Epithelial cell of esophagus (primary cell): ENCODE measurements at places on chromosomes 7 and 10.
A peak's percentile ranks its signal among the peaks of the same experiment; 100 is the strongest.

DNA sequence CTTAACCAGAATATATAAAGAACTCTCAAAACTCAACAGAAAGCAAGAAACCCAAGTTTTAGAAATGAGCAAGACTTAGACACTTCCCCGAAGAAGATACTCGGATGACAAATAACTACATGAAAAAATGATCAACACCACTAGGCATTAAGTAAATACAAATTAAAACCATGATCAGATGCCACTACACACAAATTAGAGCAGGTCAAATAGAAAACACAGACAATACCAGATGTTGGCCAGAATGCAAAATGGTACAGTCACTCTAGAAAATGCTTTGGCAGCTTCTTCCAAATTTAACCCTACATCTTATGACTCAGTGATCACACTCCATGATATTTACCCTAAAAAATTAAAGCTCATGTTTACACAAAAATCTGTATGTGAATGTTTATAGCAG lies 18.4 kb downstream of the TMEM176A start:
- no peak for DNase-seq

DNA sequence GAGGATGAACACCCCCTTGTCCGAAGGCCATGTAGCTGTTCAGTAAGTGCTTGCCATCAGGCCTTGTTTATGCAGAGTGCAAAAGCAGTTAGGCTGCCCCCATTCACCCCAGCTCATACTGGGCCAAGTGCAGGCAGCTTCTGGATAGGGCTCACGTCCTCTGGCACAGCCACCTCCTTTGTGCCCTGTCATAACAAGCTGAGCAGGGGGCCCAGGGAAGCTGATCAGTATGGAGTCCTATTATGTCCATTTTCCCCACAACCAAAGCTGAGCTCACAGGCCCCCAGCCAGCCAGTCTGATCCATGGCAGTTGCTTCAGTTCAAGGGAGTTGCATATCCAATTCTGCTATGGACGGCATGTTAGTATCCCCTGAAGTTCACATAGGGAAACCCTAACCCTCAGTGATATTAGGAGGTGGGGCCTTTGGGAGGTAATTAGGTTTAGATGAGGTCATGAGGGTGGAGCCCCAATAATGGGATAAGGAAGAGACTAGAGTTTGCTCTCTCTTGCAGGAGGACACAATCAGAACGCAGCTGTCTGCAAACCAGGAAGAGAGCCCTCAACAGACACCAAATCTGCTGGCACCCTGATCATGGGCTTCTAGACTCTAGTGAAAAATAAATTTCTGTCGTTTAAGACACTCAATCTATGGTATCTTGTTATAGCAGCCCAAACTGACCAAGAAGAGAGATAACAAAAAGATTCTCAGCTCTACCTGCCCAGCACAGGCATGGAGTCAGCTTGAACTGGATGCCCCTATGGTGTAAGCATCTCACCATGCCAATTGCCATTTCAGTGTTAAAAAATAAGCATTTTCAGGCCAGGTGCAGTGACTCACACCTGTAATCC lies 155.9 kb downstream of the FGFR2 start:
- no peak for DNase-seq

DNA sequence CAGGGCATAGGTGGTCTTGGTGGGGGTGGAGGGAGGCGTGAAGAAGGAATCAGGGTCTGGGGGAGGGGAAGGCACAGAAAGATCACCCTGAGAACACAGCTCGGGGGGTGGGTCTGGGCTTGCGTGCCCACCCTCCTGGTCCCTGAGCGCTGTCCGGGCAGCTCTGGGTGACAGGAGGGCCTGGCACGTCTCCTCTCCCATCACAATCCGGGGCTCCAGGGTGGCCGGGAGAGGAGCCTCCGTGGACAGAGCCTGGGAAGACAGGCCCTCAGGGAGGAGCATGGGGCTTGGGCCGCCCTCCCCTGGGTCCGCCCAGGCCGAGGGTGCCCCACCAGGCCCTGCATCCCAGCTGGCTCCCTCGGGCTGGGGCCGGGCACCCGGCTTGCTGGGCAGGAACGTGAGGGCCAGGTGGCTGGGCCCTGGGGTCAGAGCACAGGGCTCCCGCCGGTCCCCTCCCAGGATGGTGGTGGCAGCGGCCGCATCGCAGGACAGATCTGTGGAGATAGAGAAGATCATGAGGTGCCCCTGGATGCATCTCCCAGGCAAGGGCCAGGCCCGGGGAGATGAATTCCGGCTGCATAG lies 3.1 kb downstream of the NACAD start:
- no peak for DNase-seq

GRCh38 chr7:25032774-25033743 lies 53.1 kb upstream of the OSBPL3 start:
- DNase-seq, result no peak

DNA sequence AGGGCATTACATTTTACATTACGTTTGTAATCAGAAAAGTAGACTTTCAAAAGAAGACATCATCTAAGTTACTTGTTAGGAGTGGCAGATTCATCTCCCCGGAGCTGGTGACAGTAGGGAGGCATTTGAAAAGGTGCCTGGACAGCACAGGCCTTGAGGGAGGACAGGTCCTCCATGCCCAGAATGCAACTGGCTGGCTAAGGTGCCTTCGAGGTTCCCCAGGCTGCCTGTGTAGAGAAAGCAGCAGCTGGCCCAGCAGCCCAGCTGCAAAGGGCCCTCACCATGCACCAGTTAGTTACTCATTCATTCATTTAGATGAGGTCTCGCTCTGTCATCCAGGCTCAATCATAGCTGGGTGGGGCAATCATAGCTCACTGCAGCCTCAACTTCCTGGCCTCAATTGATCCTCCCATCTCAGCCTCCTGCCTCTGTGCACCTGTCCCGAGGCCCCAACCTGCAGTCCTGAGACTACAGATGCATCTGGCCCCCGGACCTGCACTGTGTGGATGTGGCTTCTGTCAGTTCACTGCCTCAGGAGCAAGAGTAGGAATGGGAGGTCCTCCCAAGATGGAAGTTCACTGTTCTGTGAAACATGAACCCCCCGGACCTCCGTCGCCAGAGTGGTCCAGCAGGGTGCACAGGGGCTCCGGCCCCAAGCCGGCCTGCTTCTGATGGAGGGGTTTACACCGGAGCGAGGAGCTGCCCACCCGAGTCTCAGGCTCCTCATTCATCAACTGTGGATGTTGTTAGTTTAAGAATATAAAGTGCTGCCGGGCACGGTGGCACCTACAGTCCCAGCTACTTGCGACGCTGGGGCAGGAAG lies 36.6 kb downstream of the PRKAG2 start:
- no peak for DNase-seq

GRCh38 chr7:151597541-151598444 lies 78.1 kb upstream of the RHEB start:
- peak; percentile 73 for DNase-seq

GRCh38 chr10:69481305-69481704 lies 30.0 kb downstream of the TSPAN15 start:
- DNase-seq, result no peak

GRCh38 chr10:98445200-98445812 lies 1.4 kb downstream of the HPS1 start:
- no peak for DNase-seq

GRCh38 chr7:42494736-42495135 lies 257.7 kb upstream of the GLI3 start:
- peak; percentile 94 for DNase-seq

- DNase-seq, result no peak
Measured at GRCh38 chr10:26714415-26715136, 17.1 kb downstream of the PDSS1 start.

DNA sequence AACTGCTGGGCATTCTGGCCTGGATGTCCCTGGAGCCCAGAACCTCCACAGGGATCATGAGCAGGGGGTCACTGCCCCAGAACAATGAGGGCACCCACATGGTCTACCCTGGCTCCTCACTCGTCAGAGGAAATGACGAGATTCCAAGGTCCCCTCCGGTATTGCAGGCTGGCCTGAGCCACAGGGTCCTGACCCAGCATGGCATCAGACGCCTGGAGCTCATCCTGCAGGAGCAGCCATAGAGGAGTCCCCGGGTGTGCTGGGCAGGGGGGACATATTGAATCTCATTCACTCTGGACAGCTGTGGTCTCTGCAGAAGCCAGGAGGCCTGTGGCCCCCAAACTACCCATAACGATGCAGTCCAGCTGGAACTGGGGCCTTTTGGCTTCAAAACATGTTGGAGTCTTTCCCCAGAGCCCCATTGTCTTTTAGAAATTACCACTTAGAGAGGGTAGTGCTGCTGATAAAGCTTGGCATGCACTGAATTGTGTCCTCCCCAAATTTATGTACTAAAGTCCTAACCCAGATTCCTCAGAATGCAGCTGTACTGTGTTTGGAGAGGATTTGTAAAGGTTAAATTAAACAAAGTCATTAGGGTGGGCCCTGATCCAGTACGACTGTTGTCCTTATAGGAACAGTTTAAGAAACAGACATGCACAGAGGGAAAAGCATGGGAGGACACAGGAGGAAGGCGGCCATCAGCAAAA lies 27.7 kb downstream of the ANXA8 start:
- no peak for DNase-seq

DNA sequence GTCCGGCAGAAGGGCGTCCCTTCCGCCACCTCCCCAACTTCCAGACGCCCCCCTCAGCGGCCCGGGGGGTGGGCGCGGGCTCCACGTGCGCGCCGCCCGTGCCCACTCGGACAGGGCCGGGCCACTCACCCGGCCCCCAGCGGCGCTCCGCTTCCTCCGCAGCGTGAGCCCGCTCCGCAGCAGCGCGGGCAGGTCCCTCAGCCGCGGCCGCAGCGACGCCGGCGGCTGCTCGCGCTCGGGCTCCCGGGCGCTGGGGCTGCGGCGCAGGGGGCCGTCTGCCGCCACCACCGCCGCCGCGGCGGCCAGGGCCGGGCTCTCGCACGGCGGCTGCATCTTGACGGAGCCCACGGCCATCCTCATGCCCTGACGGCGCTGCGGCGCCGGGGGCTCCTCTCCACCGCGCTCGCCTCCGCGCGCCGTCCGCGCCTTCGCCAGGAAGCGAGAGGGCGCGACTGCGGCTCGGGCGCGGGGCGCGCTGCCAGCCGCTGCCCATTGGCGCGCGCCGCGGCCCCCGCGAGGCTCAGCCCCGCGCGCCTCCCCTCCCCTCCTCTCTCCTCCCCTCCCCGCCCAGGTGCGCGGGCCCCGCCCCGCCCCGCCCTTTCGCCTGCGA lies at the start of gene RAPGEF5:
RAPGEF5 (minus strand) TSS at position 454 of the 610 bp plus-strand sequence; CDS start at position 360, 94 bp downstream.
- peak; percentile 81 for DNase-seq

DNA sequence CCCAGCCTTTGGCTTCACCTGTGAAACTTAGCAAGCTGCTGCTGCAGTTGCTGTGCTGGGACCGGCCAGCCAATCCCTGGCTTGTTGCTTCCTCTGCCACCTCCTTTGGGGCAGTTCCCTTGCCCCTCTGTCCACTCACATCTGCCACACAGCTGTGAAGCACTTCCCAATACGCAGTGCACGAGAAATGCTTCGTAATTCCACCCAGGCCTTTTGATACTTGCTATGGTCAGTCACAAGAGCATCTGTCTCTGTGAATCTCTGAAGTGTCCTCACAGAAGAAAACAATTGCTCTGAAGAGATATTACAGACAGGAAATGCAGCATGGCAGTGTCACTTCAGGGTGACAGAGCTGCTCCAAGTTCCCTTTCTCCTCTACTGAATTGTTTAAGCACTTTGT lies 208.5 kb downstream of the PTEN start:
- no peak for DNase-seq

DNA sequence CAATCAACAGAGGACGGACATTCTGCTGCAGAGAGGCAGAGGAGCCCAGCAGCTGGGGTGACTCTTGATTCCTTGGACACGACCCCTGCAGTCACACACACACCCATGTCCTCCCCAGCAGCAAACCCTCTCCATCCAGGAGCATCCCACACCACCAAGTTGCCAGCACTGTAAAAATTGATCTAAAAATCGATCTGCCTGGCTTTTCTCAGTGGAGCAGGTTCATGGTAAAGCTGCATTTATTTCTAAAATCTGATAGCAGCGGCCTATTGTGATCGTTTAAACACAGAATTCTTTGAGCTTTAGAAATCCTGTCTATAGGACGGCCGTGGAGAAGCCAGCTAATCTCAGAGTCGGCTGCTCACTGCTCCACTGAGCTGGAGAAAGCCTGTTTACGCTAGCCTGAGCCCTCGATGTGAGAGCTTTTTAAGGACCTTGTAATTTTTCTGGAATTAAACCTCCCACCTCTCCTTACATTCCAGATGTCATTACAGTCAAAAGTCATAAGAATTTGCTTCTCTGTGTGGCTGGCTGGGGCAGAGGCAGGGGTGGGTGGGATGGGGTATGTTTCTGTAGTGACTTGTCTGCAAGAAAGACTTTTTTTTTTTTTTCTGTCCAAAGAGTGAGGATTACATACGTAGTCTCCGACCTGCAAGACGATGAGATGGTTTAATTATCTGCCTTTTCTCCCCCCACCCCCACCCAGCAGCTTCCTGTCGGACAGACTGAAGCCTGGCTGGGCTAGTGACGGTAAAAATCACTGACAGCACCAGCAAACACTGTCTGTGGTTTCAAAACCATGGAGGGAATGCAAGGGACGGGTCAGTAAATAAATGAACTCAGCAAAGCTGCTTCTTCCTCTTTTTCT lies 31.6 kb downstream of the TRIM8 start:
- peak; percentile 67 for DNase-seq

DNA sequence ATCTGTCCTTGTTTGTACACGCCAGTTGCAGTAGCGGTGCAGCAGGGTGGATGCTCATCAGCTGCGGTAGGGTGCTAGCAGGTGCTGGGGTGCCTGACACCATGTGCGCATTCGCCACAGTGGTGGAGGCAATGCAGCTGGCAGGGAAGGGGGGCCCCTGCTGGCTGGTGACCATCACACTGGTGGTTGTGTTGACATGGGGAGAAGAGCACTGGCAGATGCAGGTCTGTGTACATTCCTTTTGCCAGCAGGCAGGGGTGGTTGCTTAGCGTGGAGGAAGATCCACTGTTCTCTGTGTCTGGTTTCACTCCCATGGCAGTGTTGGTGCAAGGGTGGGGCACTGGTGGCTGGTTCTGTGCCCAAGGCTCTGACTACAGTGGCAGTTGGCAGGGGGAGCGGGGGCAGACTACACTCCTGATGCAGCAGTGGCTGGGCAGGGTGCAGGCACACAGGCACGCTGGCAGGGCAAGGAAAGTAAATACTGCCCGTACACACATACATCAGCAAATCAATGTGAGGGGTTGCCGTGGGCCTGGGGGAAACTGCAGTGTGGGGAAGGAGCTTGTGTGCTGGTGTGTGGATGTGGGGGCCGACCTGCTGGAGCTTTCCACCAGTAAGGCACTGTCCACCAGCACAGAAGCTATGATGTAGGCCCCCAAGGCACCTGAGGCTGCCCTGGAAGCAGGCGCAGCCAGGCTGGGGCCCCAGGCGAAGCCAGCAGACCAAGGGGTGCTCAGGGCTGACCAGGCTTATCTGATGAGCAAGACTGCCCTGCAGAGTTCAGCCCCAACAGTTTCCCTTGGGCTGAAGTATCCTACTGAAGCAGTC lies 87.2 kb upstream of the UNC5B start:
- no peak for DNase-seq

- no peak for DNase-seq
Measured at GRCh38 chr10:13221572-13221971, 12.6 kb downstream of the UCMA start.

GRCh38 chr10:56991591-56992069 lies 630.6 kb upstream of the ZWINT start:
- no peak for DNase-seq
